ENCODE measurements at places on chromosomes 7 and 10. TPM values are rescaled to one million over a fixed set of nuclear protein-coding genes. Genes with fewer than 3 reads are reported as not detected.

DNA sequence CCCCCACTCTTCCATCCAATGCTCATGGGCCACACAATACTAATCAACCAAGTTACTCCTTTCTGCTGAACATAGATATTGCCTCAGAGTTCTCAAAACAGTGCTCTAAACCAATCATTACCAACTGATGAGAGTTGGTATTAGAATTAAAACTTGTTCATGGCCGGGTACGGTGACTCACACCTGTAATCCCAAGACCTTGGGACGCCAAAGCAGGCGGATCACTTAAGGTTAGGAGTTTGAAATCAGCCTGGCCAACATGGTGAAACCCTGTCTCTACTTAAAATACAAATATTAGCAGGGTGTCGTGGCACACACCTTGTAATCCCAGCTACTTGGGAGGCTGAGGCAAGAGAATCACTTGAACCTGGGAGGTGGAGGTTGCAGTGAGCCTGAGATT lies 8.2 kb downstream of the TM9SF3 start:
- DNase-seq: no peak

GRCh38 chr7:70317356-70317755 lies 719.1 kb downstream of the AUTS2 start:
- DNase-seq: no peak

- DNase-seq: no peak
Measured at GRCh38 chr7:120205101-120205500, 67.9 kb upstream of the KCND2 start.

Gene ARHGEF5
- 3.7 TPM for total RNA-seq

DNA sequence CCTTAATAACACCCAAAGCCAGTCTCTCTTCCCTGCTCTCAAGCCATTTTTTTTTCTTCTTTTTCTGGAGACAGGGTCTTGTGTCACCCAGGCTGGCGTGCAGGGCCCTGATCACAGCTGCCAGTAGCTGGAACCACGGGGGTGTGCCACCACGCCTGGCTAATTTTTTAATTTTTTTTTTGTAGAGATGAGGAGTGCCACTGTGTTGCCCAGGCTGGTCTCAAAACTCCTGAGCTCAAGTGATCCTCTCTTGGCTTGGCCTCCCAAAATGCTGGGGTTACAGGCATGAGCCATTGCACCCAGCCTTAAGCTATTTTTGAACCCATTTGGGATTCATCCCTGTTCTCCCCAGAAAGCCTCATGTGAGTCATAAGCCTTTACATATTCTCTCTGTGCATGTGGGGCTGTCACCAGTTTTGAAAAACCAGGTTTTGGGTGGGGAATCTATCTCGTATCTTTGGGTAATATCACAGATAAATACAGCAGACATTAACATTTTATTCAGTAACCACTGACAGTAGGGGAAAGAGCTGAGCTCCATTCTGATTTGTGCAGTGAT lies 15.5 kb downstream of the ZNF487 start:
- DNase-seq: no peak

Gene STEAP1B
- 1.7 TPM for total RNA-seq

Gene CFAP69
- 4.5 TPM for total RNA-seq

DNA sequence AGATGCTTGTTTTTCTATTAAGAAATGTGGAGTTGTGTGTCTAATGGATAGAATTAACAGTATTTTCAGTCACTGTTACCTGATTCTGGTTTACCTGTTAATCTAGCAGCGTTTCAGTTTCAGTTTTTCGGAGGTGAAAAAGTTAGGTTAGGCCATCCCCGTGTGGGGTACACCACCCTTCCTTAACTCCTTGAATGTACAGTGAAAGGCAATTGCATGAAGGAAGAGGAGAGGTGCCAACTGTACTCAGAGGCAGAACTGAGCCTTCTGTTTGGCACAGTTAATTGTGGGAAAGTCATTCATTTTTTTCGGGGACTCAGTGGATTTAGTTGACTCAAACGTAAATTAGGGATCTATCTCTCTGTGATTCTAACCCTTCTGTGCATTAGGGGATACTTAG lies 35.5 kb downstream of the RPA3 start:
- no peak for DNase-seq

- no peak for DNase-seq
Measured at GRCh38 chr10:125201108-125201524, 40.8 kb upstream of the CTBP2 start.

GRCh38 chr7:39430909-39431641 lies 135.1 kb upstream of the YAE1 start:
- DNase-seq: no peak

GRCh38 chr10:58593008-58593407 lies 80.3 kb downstream of the BICC1 start:
- DNase-seq: no peak

- no peak for DNase-seq
Measured at GRCh38 chr10:4503076-4503475, 322.9 kb upstream of the AKR1E2 start.

DNA sequence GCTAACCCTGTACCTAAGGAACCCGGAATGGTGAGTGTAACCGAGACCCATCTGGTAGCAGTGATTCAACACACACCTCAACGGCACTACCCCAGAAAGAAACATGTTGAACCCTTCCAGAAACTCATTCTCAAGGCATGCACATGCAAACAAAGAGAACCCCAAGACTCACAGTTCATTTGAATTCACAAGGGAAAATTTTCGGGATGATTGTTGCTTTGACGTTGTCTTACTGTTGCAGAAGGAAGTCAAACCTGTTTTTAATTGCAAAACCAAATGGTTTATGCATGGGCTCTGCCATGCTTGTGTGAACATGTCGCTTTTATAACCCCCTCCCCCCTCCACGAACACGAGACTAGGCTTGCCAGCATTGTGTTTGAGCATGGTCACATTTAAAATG lies 539.7 kb downstream of the GATA3 start:
- DNase-seq: no peak

Gene ATG9B
- total RNA-seq: 0.32 TPM

- DNase-seq: no peak
Measured at GRCh38 chr7:133530682-133531081, 277.8 kb downstream of the EXOC4 start.

GRCh38 chr7:39073432-39073831 lies 95.7 kb downstream of the POU6F2 start:
- DNase-seq: peak; percentile 25

Gene CDCA7L
- 23.9 TPM for total RNA-seq

- DNase-seq: no peak
Measured at GRCh38 chr7:119271147-119271779, 1001.7 kb upstream of the KCND2 start.

GRCh38 chr7:29019387-29019786 lies 61.3 kb upstream of the TRIL start:
- no peak for DNase-seq

DNA sequence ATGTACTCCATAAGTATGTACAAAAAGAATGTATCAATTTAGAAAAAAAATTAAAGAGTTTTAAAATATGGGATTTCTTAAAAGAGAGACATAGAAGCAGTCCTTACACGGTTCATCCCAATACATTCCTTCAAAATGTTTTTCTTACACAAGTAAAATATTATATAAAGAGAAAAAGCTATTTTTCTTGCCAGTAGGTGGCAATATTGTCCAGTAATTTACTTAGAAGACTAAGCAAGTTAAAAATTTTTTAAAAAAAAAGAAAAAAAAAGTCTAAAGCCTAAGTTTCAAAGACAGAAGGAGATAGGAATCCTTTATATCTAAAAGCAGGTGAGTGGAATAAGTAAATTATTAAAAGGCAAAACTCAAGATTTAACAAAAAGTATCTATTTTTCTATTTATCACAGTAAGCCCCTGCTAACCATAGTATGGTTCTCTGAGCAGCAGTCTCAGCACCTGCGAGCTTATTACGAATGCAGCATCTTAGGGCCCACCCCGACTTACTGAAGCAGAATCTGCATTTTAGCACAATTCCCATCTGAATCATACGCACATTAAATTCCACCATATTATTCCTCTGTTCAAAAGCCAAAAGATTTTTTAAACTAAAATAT lies 240.6 kb downstream of the DGKI start:
- no peak for DNase-seq

DNA sequence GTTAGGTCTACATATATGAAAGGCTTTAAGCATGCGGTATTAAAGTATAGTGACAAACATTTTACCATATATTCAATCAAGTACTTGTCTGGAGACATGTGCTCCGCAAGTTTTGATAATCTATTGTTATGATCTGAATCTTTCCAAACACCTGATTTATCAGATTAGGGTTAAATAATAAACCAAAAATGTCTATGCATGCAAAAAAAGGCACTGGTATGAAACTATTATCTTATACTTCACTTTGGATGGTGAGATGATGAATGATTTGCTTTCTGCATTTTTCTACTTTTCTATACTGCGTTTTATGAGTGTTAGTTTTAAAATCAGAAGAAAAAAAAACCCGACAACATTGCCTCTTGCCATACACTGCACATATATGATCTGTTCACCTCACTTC lies 37.8 kb upstream of the FAM133B start:
- DNase-seq: no peak

Gene AKR1C4
- not detected for total RNA-seq

- DNase-seq: no peak
Measured at GRCh38 chr10:115514895-115515294, 421.7 kb downstream of the ATRNL1 start.

DNA sequence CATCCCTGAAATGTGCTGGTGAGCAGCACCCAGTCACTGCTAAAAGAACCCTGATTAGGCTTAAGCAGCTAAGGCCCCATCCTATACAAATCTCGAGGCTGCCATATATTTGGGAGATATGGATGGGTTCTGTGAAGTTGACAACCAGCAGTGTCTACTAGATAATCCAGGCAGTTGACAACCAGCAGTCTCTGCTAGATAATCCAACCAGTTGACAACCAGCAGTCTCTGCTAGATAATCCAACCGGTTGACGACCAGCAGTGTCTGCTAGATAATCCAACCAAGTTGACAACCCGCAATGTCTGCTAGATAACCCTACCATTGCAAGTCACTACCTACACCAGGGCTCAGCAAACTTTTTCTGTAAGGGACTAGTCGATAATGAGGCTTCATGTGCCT lies 58.3 kb upstream of the KDM7A start:
- DNase-seq: no peak

GRCh38 chr7:146966274-146966673 lies 849.7 kb downstream of the CNTNAP2 start:
- DNase-seq: no peak

DNA sequence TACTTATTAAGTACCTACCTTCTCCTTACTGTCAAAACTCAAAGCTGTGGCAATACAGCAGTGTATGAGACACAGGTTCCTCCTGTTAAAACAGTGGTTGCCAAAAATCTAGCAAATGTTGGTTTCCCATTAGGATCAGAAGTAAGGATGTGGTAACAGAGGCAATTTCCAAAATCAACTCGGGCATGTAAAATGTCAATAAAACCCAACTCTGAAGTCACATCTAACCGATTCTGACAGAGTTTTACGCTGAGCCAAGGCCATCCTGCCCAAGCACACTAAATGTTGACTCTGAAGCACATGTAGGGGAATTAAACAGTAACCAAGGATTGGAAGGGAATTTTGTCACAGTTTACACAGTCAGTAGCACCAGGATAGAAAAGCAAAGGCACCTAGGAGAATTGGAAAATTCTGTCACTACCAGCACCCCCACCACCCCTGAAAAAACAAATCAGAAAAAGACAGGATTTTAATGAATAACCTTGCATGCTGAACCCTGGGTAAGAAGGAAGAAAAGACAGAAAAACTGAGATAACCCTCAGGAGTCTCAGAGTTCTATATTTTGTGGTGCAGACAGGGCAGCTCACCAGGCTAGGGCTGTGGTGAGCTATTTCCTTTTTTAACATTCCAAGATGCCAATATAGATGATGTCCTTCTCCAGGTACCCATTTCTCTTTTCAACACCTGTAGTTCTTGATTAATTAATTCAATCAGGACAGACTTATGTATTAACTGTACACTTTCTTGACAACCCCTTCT lies 119.5 kb downstream of the DOCK4 start:
- DNase-seq: no peak

DNA sequence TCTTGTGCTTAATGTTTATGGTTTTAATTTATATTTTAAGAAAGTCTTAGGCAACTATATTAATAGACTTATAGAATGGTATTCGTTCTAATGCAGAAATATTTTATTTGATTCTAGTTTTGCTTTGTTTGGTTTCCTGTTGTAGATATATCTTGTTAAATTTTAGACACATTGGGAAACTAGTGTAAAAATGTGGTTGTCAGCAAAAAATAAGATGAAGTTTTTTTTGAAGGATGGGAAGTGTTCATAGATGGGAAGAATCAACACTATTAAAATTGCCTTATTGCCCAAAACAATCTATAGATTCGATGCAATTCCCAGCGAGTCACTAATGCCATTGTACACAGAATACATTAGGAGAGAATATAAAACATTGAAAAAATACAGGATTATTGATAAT lies 278.9 kb downstream of the ZWINT start:
- no peak for DNase-seq

Gene OGDHL
- 3.4 TPM for total RNA-seq

DNA sequence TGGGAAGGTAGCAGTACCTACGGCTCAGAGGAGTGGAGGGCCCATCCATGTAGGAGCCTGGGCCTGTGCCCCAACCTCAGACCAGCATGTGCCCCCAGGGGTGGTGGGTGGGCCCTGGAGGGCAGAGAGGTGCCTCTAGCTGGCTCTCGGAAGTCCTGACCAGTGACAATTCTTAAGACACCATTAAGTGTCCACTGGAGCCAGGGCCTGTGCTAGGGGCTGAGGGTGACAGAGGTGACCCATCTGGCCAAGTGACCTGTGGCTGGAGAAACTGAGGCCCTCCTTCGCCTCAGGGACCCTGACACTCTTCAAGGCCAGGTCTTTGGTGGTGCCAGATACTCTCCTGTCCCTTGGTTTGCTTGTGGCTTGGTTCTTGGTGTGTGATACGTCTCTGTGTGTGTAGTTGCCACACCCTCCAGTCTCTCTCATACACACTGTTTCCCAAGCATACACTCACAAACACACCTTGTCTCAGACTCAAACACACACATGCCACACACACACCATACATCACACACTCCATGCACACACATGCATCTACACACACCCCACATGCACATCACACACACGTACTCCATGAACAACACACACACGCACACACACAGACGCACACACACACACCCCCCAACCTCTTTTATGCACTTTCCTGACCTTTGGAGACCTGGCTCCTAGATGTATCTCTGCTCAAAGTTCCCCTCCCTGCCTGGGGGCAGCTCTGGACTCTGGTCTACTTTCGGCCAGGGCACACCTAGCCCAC lies 897 bp upstream of the RAMP3 start:
- DNase-seq: no peak

DNA sequence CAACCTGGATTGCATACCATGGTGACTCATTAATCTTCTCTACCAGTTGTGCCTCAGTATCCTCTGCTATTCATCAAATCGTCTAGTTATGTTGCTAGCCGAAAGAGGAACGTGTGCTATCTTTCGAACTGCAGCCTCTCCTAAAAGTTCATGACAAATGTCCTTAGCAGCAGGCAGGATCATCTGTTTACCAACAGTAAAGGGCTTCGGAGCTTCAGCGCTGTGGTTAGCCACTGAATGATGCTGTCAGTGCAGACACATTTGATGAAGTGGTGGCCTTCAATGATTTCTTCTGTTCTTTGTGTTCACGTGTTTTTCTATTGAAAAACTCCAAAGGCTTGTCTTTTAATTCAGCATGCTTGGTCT lies 68.8 kb downstream of the CSTF2T start:
- DNase-seq: no peak

- DNase-seq: no peak
Measured at GRCh38 chr10:118534136-118534535, 61.3 kb downstream of the PRLHR start.

Measured in left cardiac atrium (tissue), 4 donors.